ENCODE measurements at places on chromosomes 12 and 14.
A peak's percentile ranks its signal among the peaks of the same experiment; 100 is the strongest.

DNA sequence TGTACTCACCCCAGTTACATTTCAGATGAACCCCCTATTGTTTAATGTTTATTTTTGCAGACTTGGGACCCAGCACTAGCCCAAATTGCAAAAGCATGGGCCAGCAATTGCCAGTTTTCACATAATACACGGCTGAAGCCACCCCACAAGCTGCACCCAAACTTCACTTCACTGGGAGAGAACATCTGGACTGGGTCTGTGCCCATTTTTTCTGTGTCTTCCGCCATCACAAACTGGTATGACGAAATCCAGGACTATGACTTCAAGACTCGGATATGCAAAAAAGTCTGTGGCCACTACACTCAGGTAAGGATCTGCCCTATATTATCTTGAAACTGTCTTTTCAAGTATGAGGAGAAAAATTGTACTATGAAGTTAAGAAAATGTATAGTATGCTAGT lies 1.2 kb downstream of the GLIPR1 start:
- DNase-seq = no peak

DNA sequence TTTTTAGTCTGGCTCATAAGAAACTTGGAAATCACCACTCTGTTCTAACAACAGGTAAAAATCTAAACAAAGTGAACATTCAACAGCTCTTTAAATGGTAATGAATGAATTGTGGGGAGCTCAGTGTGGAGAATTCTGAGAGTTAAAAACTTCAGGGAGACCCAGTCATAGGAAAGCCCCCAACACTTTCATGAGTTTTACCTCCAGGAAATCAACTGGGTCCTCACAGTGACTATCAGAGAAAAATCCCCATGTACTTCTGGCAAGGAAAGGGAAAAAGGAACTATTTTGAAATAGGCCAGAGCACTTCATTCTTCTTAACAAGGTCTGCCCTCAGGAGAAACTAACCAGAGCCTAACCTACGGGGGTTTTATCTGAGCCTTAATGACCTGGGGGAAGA lies 134.7 kb downstream of the CMAS start:
- DNase-seq = no peak

- DNase-seq = no peak
These were observed 19.9 kb downstream of the PTGER2 start for GRCh38 chr14:52333823-52334657.

DNA sequence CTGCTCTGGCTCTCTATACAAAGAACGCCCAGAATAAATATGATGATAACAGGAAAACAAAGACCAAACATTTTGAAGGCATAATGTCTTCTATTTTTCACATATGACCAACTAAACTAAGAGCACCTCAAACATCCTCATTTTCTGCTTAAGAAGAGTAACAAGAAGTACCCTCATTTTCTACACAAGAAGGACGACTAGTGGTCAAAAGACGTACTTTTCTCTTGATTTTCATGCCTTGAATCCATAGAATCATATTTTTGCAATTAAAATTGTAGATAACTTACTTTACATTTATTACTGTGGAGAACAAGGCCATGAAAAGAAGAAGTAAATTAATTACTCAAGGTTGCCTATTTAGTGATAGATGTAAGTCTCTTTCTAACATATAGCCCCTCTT lies 358.6 kb downstream of the DUSP6 start:
- DNase-seq = peak; percentile 74

DNA sequence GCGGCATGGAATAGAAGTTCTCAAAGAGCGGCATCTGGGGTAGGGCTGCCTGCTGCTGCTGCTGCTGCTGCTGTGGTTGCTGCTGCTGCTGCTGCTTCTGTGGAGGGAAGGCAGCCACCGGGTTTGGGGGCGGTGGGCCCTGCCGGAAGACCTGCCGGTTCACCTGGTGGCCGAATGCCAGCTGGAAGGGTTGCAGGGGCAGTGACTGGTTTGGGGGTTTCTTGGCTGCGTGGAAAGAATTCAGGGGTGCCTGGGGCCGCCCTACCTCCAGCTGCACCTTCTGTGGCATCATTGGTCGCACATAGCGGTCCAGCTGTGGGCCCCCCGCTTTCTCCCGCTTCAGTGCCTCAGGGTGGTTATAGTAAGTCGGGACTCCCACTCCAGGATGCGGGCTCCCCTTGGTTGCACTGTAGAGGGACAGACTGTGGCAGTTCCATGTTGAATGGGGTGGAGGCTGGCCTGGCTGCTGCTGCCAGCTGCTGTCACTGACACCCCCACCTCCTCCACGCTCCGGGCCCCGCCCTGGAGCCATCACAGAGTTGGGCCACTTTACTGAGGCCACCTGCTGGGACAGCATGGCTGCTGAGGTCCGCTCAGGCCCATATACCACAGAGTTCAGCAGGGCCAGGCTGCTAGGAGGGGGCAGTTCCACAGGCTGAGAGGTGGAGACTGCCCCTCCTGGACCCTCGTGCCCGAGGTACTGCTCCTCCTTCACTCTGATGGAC lies 25.2 kb upstream of the PNMA1 start:
- DNase-seq = no peak

DNA sequence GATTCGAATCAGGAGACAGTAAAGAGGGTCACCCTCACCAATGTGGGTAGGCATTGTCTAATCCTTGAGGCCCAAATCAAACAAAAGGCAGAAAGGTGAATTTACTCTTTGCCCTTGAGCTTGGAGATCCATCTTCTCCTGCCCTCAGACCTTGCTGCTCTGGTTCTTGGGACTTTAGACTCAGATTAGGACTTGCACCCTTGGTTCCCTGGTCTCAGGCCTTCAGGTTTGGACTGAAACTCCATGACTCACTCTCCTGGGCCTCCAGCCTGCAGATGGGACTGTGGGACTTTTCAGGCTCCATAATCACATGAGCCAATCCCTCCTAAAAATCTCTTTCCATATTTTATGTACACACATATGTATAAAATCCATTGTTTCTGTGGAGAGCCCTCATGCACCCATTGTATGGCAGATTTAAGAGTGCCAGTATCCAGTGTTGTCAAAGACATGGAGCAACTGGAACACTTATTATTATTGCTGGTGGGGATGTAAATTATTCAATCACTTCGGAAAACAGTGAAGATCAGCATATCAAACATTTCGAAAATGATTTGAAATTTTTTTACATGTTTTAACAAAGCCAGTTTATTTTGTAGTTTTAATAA lies 48.7 kb downstream of the EID3 start:
- DNase-seq = no peak

GRCh38 chr14:68894123-68894522 lies 85.0 kb downstream of the ACTN1 start:
- no peak for DNase-seq

- no peak for DNase-seq
These were observed 5.2 kb upstream of the GNG2 start for GRCh38 chr14:51855234-51855633.

DNA sequence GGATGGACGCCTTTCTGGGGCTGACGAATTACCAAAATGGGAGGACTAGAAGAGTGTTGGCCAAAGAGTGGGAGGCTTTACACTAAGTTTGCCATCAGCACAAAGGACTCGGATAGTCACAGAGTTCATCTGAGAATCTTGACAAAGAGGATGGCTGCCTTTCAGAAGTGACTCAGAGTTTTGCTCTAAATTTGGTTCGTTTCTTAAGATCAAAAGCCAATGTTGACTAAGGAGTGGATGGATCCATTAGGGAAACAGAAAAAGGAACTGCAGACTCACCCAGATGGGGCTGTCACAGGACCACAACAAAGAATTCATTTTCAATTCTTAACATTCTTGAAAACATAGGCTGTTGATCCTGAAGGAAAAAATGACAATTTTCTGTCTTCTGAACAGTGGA lies 81.3 kb upstream of the DUSP6 start:
- DNase-seq = no peak

GRCh38 chr14:105944632-105945610 lies 418.5 kb downstream of the TMEM121 start:
- peak; percentile 74 for DNase-seq

- DNase-seq = no peak
These were observed 64.4 kb downstream of the FUT8 start for GRCh38 chr14:65476942-65477318.

GRCh38 chr14:71354801-71355200 lies 447.5 kb downstream of the PCNX1 start:
- no peak for DNase-seq

DNA sequence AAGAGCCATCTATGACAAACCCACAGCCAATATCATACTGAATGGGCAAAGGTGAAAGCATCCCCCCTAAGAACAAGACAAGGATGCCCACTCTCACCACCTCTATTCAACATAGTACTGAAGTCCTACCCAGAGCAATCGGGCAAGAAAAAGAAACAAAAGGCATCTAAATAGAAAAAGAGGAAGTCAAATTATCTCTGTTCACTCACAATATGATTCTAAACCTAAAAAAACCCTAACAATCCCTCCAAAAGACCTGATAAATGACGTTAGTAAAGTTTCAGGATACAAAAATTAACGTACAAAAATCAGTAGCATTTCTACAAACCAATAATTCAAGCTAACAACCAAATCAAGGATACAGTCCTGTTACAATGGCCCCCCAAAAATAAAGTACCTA lies 26.9 kb downstream of the MDM1 start:
- DNase-seq = no peak

GRCh38 chr14:89165189-89166181 lies 251.5 kb downstream of the FOXN3 start:
- DNase-seq = no peak

GRCh38 chr12:21695986-21696385 lies 38.3 kb upstream of the LDHB start:
- no peak for DNase-seq

GRCh38 chr12:123938679-123939480 lies 33.8 kb downstream of the CCDC92 start:
- no peak for DNase-seq

- no peak for DNase-seq
These were observed 157.7 kb downstream of the TTC7B start for GRCh38 chr14:90658541-90658967.

DNA sequence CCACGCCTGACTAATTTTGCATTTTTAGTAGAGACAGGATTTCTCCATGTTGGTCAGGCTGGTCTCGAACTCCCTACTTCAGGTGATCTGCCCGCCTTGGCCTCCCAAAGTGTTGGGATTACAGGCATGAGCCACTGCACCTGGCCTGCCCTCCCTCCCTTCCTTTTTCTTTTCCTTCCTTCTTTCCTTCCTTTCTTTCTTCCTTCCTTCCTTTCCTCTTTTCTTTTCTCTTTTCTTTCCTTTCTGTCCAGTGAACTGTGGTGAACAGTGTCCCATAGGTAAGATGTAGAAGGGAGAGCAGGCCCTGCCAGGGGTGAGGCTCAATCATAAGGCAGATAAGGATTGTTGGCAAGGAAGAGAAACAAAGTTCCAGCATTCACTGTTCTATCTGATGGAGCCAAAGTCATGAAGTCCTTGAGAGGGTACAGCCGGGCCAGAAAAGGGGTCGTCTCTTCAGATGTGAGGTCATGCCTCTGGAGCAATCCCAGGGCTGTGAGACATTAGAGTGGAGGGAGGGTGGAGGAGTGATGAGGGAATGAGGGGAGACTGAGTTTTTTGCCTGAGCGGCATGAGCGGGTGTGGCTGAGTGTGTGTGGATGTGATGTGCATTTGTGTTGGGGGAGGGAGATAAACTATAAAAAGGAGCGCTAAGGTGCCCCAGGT lies 4.2 kb upstream of the MLF2 start:
- no peak for DNase-seq

DNA sequence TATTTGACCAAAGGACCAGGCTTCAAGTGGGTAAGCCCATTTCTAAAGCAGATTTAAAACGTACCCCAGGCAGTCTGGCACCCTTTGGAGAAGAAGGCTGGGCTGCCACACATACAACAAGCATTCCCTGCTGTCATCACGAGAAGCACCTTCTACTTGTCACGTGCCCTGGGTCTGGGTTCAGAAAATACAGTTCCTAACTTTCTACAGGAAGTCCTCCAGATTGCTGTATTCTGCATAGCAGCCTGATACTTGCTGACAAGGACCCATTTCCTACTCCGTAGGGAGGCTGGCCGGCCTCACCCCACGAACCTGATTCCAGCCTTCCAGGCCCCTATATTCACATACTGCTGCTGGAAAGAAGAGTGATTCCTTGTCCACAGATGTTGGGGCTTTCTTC lies 7.4 kb downstream of the CLMN start:
- DNase-seq = no peak

DNA sequence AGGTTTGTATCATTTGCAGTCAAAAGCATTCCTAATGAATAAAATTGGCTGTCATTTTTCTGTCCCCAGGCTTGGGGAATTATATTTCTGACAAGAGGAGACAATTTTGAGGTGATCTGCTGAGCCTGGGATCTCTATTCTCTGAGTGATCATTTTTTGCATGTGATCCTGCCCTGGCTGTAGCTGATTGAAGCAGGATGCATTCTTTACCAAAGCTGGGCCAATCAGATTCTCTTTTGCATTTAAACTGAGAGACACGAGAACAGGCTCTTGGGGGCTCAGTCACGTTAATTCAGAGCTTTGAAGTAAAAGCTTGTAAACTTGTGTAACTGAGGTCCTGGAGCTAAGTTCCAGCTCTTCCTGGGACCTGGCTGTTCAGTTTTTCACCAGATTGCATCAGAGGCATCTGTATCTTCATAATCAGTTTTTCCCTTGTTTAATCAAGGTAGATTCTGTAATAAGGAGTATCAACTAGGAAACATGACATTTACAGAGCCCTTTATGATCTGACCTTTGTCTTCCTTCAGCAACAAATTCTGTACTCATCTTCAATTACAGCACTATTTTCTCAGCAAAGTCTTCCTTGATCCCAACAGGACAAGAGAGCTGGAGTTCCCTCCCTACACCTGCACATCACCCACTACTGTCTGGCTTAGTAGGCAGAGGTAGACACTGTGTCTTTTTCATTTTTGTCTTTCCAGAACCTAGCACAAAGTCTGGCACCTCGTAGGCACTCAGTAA lies 35.0 kb upstream of the MANSC4 start:
- DNase-seq = no peak
